ENCODE measurements at places on chromosomes 5 and 9.

GRCh38 chr5:149126906-149127305 is 14.4 kb upstream of the ABLIM3 start:
- no peak for DNase-seq

DNA sequence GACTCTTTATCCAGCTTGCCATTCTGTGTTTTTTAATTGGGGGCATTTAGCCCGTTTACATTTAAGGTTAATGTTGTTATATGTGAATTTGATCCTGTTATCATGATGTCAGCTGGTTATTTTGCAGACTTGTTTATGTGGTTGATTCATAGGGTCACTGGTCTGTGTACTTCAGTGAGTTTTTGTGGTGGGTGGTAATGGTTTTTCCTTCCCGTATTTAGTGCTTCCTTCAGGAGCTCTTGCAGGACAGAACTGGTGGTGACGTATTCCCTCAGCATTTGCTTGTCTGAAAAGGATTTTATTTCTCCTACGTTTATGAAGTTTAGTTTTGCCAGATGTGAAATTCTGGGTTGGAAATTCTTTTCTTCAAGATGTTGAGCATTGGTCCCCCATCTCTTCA is 381.1 kb downstream of the MAN2A1 start:
- DNase-seq, result no peak

GRCh38 chr9:33645706-33646105 is 121.7 kb downstream of the ANKRD18B start:
- no peak for DNase-seq

DNA sequence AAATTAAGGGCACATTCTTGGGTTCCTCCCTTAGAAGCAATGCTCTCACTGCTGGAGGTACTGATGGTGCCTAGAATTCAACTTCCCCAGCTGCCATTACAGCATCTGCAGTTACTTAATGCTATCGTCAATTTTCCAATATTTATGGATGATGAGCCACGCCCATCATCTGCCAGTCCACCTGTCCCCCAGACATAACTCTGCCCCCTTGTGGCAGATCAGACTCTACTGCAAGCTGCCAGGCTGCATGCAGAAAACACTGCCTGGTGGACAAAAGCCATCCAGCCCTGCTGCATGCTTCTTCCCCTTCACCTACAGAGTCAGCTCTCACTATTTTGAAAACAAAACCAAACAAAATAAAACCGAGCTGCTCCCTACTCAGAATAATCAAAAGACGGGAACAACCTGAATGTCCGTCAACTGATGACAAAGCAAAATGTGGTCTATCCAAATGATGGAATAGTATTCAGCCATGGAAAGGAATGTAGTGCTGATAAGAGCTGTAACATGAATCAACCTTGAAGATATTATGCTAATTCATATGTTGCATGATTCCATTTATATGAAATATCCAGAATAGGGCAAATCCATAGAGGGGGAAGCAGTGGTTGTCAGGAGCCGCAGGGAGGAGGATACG is 66.4 kb downstream of the RETREG1 start:
- peak; percentile 42 for DNase-seq

GRCh38 chr9:128684325-128685199 is 4.5 kb upstream of the SET start:
- DNase-seq, result peak; percentile 69

GRCh38 chr9:93654351-93654961 is 78.1 kb downstream of the PHF2 start:
- DNase-seq, result no peak

DNA sequence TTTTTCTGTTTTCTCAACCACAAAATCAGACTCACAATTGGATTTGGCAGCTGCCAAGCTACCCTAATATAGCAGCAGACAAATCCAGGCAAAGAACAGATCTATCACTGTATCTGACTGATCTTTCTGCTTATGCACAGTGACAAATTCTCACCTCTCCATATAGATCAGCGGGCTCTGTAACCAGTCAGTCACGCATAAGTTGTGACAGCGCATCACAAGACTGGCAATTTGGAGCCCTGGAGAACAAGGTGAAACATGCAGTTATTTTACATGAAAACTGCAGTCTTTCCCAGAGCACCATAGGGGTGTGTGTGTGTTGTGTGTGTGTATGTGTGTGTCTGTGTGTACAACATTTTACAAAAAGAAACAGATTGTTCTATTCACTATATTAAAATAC is 37.7 kb downstream of the RORB start:
- peak; percentile 89 for DNase-seq

DNA sequence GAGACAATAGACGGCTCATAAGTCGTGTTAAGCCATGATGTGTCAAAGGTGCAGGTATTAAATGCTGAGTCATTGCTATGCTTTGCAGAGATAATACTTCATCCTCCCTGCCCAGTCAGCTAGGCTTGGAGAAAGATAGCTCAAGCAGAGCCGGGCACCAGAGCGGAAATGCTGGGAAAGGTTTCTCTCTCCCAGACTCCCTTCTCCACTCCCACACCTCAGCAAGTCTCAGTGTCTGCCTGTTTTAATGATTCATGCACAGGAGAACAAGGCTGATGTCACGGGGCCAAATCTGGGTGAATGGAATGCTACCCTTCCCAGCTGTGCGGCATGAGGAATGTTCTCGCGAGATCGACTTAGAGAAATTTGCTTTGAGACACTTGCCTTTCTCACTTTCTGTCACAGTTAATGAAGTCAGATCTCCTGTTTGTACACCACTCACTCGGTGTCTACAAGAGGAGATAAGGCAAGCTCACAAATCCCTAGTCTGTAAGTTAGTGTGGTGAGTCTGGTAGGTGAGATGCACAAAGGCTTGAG is 204.4 kb downstream of the EFNA5 start:
- peak; percentile 50 for DNase-seq

DNA sequence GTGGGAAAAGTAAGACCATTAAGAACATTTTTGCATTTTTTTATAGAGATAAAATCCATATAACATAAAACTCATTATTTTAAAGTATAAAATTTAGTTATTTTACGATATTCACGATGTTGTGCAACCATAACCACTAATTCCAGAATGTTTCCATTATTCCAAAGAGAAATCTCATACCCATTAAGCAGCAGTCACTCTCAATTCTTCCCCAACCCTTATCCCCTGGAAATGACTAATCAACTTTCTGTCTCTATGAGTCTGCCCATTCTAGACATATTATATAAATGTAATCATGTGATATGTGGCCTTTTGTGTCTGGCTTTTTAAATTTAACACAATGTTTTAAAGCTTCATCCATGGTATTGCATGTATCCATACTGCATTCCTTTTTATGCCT is 115.6 kb upstream of the ADAMTSL1 start:
- DNase-seq, result no peak

DNA sequence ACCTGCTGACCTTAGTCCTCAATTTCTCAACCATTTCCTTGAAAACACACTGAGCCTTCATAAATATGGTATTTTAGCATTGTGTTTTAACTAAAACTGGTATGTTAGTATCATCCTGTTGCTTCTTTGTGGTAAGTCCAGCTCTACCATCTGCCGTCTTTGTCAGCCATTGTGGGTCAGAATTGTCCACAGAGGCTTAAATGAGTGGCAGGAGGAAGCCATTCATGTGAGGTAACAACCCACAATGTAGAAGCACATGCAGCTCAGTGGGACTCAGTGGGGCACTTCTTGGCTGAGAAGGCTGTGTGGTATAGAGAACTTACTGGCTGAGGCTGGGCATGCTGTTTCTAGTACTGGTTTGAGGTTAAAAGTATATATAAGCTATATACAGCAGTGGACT is 149.2 kb upstream of the NR3C1 start:
- no peak for DNase-seq

Data from SK-N-DZ (cell line).